ENCODE measurements at places on chromosomes 13 and 19.
A peak's percentile ranks its signal among the peaks of the same experiment; 100 is the strongest.

- peak; percentile 56 for DNase-seq
Observed at GRCh38 chr19:7515645-7516151, at the start of gene ZNF358. TSS of gene ZNF358 (plus strand) at chr19:7516103. CDS start at chr19:7519243, 3,140 bp downstream.

DNA sequence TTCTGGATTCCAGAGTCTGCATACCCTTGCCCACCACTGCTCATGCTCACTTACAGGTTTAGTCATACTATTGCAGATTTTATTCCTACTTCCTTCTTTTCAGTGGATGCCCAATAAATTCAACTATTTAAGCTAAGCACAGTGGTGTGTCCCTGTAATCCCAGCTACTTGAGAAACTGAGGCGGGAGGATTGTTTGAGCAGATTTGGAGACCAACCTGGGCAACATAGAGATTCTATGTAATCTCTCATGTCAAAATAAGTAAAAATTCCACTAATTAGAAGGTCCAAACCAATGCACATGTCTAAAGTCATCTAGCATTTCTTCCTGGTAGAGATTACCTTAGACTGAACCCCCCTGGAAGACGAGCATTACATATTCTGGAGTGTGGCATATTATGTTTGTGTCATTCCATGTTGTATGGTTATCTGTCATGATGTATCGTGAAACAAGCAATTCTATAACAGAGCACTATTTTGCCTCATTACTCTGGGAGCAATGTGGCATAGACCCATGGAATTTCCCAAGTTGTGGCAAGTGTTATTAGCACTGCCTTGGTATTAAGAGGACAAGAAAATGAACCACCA, 8.3 kb downstream of the HMGB1 start:
- no peak for DNase-seq

DNA sequence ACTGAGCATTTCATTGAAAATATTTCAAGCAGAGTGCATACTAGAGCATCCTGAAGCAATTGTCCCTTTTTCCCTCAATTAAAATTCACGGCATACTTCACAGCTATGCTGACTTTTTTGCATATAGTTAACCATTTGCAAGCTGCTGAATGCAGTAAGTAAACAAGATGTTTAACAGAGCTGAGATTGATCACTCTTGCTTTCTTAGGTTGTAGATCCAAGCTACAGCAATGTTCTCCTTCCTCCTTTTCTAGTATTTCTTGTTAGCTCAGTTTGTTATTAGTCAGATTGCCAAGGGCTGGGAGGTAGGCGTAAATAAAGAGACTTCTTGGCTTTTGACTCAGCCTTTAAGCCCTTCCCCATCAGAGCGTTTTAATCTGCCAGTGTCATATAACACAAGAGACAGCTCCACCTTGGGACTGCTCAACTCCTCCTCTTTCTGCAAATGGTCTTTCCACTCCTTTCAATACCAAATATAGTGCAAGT, at the start of gene SLITRK6:
SLITRK6 (minus strand) TSS at position 323 of the 486 bp plus-strand sequence. CDS start 2,911 bp downstream, outside the sequence.
- no peak for DNase-seq

DNA sequence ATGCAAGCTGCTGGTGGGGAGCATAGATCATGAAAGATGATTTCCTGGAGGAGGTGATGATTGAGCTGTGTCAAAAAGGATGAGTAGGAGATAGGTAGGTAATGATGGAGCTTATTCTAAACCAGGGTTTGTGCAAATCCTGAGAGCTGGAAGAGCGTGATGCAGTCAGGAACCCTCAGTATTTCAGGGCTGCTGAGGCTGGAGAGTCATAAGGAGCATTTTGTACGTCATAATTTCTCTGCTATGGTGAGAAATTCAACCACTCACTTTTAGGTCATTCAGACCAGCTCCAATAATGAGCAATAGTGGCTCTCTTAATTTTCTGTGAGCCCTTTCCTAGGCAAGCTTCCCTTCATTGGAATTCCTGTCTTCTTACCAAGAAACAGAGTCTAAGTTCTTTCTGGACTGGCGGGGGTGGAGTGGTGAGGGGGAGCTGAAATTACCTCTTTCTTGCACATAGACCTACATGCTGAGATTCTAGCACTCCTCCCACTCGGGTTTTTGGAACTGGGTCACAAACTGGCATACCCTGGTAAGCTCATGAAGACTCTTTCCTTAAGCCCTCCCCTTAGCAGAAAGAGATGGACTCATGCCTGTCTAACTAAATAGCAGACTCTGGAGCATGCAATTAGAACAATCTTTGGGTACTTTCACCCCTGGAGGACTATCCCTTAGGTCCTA, 62.2 kb upstream of the MYCBP2 start:
- DNase-seq = peak; percentile 9

DNA sequence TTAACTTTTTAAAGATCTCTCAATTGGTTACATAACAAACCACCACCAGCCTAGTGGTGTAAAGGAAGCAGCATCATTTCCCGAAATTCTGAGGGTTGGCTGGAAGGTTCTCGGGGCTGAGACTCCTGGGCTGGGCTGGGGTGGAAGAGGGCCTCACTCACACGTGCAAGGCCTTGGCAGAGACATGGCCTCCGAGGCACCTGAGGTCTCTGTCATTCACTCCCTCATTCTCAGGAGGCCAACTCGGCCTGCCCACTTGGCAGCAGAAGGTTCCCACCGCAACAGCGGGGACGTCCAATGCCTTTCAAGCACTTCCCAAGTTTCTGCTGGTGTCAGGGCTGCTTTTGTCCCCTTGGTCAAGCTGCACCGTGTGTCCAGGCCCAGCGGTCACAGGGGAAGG, 18.6 kb upstream of the RASA3 start:
- DNase-seq = no peak

- no peak for DNase-seq
Observed at GRCh38 chr19:30663611-30664174, 291.5 kb downstream of the ZNF536 start.

- no peak for DNase-seq
Observed at GRCh38 chr19:37953171-37953917, 46.3 kb downstream of the SIPA1L3 start.

GRCh38 chr19:31451686-31452330, 102.6 kb upstream of the TSHZ3 start:
- no peak for DNase-seq

- no peak for DNase-seq
Observed at GRCh38 chr13:109301726-109302125, 484.7 kb downstream of the IRS2 start.

DNA sequence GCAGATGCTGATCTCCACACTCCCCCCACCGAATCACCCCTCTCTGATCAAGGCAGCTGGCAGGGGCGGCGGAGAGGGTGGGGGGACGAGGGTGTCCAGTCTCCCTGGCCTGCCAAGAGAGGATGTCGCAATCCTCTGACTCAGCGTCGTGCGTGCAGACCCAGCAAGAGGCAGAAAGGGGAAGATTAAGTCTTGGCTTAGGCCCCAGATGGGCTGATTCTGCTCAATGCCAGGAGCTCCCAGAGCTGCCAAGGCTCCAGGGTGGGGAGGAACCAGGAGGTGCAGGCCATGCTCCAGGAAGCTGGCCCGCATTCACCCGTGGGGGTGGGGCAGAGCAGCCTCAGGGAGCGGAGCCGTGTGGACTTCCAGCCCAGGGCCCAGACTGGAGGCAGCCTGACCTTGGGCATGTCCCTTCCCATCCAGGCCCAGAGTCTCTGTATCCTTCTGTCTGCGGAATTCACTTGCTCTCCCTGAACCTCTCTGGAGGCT, 6.6 kb upstream of the BCL3 start:
- DNase-seq = peak; percentile 57

Measured in activated CD4-positive, alpha-beta T cell treated with anti-CD3 and anti-CD28 coated beads for 48 hours (primary cell).